ENCODE measurements at places on chromosomes 12 and 14.

GRCh38 chr12:42255221-42255865 is 17.3 kb upstream of the YAF2 start:
- no peak for DNase-seq

- no peak for DNase-seq
These were observed 42.8 kb upstream of the CRADD start for GRCh38 chr12:93634416-93634815.

- no peak for DNase-seq
These were observed 255.6 kb upstream of the GRIP1 start for GRCh38 chr12:66934302-66935062.

GRCh38 chr12:70267550-70267949 is 24.3 kb downstream of the CNOT2 start:
- DNase-seq, result no peak

- DNase-seq, result no peak
These were observed 970 bp downstream of the CDH24 start for GRCh38 chr14:23056145-23056955.

- DNase-seq, result no peak
These were observed 371.7 kb upstream of the KITLG start for GRCh38 chr12:88951860-88952561.

DNA sequence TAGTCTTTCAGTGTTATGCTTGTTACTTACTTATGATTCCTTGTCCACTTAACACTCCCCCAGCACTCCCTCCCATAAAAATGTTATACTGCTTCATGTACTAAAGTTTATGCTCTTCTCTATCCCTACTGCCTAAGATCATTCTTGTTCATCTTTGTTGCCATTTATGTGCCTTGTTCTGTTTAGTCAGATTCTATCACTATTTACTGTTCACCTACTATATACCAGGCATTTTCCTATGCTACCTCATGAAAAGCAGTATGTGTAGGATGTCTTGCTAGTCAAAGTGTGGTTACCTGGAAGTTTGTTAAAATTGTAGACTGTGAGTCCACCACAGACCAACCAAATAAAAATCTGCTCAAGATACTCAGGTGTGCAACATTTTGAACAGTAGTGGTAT is 23.9 kb downstream of the ERH start:
- DNase-seq, result no peak

DNA sequence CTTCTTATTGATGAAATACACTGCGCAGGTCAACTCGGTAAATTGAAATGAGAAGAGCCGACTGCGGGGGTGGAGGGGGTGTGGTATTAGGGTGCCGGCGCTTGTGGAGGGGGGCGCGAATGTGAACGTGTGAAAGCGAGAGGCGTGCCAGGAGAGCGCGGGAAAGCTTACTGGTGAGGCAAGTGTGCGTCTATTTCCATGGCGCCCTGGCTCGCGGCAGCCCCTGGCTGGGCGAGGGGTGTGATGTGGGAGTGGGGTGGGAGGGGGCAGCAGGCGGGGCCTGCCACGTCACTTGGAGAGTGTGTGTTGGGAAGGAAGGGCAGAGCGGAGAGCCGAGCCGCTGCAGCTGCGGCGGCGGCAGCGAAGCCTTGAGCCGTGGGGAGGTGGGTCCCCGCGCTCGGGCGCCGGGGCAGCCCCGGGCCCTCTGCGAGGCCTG is 88.8 kb downstream of the GALNT8 start:
- DNase-seq, result no peak

- peak; percentile 15 for DNase-seq
These were observed 14.7 kb upstream of the TEAD4 start for GRCh38 chr12:2944401-2945047.

DNA sequence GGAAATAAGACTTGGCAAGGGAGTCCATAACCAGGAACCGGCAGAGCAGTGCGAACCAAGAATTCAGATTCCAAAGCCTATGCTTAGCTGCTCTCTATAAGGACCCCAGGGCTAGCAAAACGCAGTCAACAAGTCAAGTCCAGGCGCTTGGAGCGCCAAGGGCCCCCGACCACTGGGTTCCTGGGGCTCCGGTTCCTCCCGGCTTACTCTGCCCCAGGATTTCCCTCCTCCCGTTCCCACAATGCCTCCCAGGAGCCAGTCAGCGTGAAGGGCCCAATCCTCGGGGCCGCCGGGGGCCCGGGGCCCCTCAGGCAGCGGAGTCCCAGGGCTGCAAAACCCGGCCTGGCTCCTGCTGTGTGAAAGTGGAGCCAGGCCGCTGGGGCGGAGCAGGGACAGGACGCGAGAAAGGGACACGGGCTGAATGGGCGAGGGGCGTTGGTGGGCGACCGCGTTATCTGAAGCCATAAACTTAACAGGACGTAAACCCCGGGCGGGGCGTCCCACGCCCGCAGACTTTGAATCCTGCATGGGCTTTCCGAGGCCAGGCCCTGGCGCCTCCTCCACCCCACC is 1.5 kb downstream of the KRT8 start:
- peak; percentile 36 for DNase-seq

GRCh38 chr14:104689109-104689880 is at the start of gene INF2:
INF2 (plus strand) TSS chr14:104689618; CDS start chr14:104701366, 11,748 bp downstream.
- DNase-seq, result no peak

DNA sequence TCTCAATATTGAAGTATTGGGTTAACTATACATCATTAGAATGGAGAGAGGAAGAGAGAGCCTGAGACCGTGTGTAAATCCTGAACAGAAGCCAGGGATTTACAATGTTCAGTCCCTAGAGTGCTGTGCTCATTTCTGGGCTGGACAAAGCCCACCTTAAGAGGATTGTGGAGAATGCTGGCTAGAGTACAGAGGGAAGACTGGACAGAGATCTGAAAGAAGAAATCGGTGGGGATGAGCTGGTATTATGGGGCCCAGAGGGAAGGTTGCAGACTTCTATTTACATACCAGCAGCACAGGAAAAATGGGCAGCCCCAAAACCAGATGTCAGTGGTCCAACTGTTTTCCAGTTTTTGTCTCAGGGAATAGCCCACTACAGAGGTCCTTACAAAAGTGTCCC is 42.3 kb downstream of the RTN1 start:
- no peak for DNase-seq

DNA sequence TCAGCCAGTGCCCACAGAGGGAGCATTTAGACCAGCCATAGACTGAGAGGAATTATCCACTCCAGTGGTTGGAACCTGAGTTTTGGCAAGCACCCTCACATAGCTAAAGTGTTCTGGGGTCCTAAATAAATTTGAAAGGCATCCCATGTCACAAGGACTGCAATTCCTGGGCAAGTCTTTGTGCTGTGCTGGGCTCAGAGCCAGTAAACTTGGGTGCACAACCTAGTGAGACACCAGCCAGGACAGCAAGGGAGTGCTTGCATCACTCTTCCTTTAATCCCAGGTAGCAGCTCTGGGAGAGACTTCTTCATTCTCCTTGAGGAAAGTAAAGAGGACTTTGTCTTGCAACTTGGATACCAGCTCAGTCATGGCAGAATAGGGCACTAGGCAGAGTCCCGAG is 142.0 kb upstream of the FSCB start:
- no peak for DNase-seq

- no peak for DNase-seq
These were observed 49.4 kb downstream of the NOVA1 start for GRCh38 chr14:26548406-26548805.

GRCh38 chr14:56371737-56372136 is 207.9 kb upstream of the TMEM260 start:
- no peak for DNase-seq

DNA sequence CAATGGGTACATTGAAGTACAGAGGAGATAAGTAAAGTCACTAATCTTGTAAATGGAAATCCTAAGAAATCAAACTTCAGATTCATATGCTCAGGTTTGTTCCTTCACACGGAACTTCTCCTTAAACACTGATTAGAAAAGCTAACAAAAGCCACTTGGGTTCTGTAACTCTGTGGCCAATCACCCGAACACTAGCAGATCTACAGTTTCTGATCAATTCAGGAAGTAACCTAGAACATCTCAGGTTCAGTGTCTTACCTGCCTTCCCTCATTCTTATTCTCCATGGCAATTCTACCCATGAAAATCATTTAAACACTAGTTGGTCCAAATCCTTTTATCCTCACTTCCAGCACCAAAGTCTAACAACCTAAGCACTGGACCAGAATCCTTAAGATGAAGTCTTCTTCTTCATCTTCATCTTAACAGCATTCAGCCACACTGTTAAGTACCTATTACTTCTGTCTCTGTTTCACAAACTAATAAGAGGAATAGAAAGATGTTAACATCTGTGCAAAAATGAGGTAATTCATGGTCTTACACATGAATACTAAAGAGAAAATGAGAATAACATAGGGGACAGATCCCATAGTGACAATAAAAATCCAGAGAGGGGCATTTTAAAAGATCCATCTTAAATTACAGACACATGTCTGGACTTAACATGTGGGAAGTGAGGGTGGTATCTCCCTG is 184.5 kb downstream of the SSPN start:
- no peak for DNase-seq

- no peak for DNase-seq
These were observed 164.4 kb downstream of the TSPAN9 start for GRCh38 chr12:3241621-3242020.

DNA sequence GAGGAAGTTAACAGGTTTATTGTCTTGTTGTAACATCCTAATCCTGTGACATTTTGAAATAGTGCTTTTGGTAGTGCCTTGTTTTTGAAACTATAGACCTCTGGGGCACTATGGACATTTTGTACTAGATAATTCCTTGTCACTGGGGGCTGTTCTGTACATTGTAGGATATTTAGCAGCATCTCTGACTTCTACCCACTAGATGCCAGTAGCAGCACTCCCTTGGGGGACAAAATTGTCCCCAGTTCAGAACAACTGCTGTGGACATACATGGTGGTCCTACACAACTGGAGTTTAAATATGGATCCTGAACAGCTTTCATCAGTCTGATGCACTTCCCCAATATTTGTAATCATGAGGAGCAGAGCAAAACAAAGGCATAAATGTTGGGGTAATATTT is 264.7 kb downstream of the RAD51B start:
- no peak for DNase-seq

DNA sequence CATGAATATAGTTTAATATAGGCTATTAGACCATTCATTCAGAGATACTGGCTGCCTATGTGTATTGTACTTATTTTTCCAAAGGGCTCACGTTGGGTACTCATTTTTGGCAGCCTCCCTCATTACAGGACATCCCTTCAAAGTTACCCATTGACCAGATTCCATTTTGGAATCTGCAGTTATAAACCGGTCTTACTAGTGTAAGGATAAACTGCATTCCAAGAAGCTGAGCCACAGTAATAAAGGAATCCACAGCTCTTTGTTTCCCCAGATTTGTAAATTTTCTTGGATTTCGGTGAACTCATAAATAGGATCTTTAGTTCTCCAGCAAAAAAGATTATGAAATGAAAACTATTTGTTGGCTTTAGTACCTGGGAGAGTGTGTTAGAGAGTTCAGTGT is 18.9 kb upstream of the CFL2 start:
- no peak for DNase-seq

DNA sequence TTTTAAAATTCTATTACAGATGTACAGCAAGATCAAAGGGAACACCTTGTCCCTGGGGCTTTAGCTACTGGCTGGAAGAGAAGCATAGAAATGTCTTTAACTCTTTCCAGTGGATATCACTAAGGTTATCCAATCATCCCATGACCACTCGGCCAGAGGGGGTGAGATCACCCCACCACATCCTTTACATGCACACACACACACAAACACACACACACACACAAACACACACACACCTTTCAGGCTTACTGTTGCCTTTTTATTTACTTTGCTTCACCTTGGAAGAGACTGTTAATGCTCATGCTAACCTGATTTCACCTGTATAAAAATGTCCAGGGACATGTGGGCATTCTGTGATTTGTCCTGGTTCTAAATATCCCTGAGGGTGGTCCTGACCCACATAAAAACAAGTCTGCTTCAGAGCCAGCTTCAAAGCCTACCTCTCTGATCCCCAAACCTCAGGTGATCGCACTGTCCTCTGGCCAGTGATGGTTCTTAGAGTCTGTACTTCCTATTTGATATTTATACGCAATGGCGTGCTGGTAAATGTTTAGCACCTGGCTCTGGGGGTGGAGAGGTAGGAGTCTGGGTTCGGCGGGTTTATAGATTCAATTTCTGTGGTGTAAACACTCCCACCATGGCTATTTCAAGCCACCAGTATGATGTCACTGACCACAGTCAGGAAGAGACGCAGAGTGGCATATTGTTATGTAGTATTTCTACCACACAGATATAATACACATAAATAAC is 166.1 kb upstream of the EEA1 start:
- DNase-seq, result no peak

DNA sequence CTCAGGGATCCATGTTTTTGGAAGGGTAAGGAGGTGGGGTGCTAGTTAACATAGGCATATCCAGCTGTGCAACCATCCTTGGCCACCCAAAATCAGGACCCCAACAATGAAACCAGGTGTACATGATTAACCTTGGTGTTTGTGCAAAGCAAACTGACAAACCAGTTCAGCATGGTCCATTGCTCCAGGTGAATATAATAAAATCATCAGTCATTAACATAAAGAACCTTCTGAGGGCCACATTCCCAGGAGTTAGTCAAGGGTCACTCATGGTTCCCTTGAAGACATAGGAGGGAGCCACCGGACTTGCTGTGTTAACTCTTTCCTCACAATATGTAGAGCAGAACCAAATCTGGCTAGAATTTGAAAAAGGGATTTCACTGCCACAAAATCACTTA is 17.8 kb downstream of the SLC38A2 start:
- no peak for DNase-seq

DNA sequence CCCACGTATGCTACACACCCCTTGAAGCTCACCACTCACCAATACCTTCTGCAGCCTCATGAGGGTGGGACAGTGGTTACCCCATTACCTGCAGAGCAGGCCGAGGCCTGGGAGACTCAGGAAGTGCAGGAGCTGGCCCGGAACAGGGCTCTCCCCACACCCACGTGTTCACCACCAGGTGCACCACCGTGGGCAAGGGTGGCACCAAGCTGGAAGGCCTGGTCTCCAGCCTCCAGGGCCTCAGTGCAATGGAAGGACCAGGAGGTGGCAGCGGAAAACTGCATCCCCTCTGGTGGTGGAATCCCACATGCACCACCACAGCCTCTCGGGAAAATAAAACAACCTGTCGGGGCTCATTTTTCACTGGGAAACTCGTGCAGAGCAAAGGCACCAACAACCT is 36.4 kb downstream of the ITPK1 start:
- DNase-seq, result no peak

GRCh38 chr12:42933461-42934081 is 344.0 kb upstream of the PRICKLE1 start:
- no peak for DNase-seq

DNA sequence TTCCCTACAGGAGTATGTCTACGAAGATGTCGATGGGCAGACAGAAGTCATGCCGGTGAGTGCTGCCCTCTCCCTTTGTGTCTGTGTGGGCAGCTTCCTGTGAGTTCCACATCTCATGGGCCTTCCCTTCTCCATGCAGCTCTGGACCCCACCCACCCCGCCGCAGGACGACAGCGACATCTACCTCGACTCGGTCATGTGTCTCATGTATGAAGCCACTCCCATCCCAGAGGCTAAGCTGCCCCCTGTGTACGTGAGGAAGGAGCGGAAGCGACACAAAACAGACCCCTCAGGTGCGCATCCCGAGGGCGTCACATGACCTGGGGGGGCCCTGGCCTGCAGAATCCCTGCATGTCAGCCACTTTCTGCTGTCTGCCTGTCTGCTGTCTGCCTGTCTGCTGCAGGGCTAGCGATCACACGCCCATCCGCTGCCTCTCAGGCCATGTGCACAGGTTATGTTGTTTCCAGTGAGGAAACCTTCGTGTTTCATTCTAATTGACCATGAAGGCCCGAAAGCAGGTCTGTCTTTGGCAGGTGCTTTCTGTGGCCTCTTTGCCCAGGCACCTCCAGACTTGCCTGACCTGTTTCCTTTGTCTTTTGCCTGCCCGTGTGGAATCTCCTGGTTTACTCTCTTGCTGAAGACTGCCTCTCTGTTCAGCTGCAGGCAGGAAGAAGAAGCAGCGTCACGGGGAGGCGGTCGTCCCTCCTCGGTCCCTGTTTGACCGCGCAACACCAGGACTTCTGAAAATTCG is 95.1 kb downstream of the EP400 start:
- no peak for DNase-seq

Data from activated naive CD8-positive, alpha-beta T cell treated with anti-CD3 and anti-CD28 coated beads, Interleukin-2, amount 50 U/mL, for 16 hours (primary cell).